ENCODE measurements at places on chromosomes 7 and 10.

- DNase-seq: no peak
Measured at GRCh38 chr7:21357151-21358097, 70.5 kb upstream of the SP4 start.

- no peak for DNase-seq
Measured at GRCh38 chr10:112619556-112619955, 172.5 kb downstream of the VTI1A start.

DNA sequence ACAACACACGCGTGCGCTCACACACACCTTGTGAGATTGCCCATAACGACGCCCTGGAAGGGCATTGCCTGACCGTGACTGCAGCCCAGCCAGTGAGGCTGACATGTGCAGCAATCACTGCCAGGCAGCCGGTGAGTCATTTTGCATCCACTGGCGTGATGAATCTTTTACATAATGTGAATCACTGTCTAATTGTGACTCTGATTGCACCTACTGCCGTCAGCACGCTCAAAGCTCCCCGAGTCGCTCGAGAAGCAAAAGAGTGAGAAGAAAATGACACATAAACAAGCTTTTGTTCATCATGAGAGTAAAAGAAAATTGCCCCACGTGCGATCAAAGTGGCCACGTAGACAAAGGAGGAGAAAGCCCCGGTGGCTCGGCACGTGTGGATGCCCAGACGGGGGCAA, 117.4 kb upstream of the PFKP start:
- DNase-seq: peak; percentile 13

DNA sequence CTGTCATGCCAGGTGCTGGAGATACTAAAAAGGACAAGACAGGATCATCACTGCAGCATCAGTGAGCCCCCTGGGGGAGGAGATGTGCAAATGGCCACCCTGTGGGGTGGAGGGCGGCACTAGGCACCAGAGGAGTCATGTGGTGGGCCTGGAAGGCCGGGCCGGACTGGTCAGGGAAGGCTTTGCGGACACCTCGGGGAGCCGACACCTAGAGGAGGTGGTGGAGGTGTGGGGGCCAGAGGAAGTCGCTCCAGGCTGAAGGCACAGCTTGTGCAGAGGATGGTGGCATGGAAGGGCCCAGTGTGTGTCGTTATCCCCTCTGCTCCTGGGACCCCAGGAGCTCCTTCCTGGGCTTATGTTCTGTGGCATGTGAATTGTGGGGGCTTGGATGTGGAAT, 437.7 kb downstream of the RPS24 start:
- no peak for DNase-seq

DNA sequence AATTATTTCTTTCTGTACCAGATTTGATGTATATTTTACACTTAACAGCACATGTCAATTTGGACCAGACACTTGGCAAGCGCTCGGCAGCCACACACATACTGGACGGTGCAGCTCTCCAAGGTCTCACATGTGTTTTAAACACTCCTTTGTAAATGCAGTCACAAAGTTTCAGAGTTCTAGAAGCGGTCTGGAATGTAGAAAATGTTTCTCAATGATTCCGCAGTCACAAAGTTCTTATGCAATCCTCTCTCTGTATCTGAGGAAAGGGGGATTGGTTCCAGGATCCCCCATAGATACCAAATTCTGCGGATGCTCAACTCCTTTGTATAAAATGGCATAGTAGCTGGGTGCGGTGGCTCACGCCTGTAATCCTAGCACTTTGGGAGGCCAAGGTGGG, 253.0 kb upstream of the GRB10 start:
- no peak for DNase-seq

DNA sequence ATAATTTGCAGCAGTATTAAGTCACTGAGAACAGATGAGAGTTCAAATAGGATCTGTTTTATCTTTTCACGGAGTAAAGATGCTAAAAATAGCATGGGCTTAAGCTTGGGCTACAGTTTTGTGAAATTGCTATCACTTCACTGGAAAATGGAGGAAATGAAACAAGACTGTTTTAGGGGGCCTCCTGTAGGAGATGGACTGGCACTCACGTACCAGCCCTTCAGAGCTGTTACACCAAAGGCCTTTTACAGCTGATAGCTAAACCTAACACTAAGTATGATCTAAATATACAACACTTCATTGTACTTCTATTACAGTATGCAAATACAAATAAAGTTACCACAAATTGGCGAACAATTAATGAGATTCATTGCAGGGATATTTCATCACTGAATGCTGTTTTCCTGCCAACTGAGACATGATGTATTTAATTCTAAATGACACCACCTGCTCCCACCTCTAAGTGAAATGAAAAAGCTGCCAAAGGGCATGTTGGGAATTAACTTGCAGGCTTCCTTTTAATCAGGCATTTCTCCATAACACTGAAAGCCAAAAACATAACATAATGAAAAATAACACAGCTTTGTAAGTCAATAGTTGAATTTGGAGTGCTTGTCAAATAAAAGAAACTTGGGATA, 304.5 kb upstream of the LRRN3 start:
- DNase-seq: no peak

DNA sequence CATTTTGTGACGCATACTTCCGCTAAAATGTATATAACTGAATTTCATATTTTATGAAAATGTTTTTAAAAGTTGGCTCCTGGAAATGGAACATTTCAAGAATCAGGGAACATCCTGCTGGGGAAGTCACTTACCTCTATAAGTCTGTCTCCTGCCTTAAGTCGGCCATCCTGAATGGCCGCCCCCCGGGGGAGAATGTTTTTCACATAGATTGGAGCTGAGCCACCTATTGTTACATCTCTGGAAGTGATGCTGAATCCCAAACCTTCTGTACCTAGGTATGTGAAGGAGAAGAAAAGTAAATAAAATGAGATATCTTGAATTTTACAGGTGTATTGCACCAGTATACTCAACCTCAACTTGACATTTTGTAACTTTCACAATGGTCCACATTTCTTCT, 437.3 kb downstream of the PARD3 start:
- no peak for DNase-seq

DNA sequence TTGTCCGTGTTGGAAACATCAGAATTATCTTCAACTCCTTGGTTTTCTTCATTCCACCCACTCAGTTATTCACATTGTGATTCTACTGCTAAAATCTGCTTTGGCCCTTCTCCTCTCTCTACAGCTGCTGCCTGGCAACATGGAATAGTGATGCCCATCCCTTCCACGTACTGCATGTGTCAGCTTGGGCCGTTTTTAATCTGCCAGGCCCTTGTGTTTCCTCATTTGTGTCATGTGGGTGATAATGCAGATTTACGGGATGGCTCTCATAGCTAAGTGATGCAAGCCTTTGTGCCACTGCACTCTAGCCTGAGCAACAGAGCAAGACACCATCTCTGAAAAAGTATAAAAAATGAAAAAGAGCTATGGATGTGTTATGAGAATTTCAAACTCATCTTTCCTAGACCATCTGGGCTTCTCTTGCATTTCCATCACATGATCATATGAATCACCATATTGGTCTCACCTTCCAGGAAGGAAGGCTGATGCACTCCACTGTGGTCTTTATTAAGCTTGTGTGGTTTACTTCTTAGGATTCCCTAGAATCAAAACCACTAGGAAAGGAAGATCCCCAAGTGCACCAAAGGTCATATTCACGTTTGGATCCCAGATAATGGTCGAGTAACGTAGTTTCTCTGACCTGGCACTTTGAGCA, 20.6 kb upstream of the CELF2 start:
- DNase-seq: no peak

DNA sequence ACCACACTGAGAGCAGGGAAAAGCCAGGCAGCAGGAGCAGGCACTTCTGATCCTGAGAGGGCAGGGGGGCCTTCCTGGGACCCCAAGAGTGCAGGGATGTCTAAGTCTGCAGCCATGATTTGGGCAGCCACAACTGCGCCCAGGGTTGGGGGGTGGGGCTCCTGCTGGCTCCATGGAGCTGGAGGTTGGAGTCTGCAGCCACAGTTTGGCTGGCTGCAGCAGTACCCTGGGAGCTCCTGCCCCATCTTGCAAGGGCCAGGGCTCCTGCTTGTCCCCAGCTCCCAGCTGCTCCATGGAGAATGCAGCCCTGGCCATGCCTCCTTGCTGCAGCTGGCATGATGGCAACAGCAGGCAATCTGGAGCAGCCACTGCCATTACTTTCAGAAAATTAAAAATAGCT, 679.7 kb upstream of the LRRTM3 start:
- DNase-seq: no peak

DNA sequence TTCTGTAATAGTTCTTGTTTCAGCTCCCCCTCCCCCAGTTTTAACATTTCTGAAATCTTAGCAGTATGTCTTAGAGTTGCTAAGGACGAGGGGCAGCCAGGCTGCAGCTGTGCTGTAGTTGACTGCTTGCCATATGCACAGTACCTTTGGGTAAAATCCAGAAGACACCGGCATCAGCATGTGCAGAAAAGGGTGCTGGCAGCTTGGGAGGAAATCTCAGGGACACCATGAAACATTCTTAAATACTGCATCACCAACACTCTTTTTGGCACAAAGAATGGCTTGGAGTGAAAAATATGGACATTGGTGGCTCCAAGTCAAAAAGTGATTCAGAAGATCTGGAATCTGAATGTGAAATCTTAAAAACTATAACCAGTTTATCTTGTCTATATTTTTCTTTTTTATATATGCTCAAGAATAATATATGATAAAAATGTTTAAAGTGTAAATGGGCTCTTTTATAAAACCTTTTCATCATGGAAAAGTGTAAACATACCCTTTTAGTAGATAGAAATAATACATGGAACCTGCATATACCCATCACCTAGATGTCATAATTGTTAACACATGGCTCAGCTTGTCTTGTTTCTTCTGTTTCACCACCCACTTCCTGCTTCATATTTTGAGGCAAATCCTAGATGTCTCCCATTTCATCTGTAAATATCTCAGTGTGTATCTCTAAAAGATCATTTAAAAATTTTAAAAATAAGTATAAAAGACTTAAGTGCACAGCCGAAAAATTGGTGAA, 34.4 kb upstream of the ARMS2 start:
- no peak for DNase-seq

DNA sequence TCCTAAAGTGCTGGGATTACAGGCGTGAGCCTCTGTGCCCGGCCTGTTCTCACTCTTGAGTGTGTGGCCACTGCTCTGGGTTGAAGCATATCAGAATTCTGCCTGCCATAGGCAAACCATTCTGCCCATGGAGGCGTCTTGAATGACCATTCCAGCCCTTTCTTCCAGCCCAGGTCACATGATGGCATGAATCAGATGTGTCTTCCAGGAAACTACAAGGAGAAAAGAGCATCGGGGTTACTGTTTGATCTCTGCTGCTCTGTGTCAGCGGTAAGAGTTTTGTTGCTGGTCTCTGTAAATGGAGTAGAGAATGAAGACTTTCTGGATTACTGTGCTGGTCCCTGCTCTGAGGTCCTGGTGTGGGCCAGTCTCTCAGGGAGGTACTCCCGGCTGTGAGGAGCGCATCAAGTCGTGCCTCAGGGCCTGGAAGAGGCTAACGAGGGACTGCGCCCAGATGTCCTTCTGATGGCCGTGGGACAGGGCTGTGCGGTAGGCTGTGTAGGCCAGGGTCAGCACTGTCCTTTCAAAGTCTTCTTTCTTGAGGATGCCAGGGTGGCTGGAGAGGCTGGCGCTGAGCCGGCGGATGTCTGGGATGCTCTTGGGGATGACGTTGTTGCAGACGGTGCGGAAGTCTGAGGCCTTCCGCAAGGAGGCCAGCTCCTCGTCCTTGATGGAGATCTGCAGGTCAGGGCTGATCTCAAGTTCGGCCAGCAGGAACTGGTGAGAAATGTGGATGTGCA, 5.8 kb upstream of the SLC13A4 start:
- DNase-seq: no peak
